Stimulated activated CD4-positive, alpha-beta T cell treated with anti-CD3 and anti-CD28 coated beads, Interleukin-1b, Interleukin-23, amount 100 ng/mL, for 4 hours (primary cell): ENCODE measurements at places on chromosomes 12 and 14.

DNA sequence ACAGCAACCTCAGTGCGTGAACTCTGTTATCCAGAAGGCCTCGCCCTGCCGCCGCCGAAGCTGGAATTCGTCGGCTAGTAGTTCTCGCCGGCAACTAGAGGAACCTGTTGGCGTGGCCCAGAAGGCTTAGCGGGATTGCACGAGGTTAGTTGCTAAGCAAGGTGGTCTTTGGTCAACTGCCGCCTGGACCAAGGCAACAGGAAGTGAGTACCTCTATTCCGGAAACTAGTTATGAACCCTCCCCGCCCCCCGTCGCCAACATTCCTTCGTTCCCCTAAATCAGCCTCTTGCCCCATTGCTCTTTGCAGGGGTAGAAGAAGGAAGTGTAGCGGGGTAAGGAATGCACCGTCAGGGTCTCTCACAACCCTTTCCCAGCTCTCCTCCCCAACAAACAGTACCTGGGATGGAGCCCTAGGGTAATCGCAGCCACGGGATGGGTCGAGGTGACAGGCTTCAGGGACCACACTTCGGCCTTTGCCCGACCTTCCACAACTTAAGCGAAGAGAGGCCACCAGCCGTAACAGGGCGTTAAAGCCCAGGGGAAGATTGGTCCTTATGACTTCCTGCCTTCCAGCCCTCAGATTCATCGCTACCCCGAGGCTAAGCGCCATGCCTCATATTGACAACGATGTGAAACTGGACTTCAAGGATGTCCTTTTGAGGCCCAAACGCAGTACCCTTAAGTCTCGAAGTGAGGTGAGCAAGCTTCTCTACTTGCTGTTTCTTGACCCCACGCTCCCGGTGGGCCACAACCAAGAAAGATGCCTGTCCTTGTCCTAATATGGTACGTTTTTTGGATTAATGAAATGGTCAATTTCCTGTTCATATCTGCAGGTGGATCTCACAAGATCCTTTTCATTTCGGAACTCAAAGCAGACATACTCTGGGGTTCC is at the start of gene GMPR2:
Gene GMPR2, plus strand, starts transcription at position 285 of the 893 bp plus-strand sequence. Its CDS starts 325 bp downstream, at position 610.
- no peak for DNase-seq

DNA sequence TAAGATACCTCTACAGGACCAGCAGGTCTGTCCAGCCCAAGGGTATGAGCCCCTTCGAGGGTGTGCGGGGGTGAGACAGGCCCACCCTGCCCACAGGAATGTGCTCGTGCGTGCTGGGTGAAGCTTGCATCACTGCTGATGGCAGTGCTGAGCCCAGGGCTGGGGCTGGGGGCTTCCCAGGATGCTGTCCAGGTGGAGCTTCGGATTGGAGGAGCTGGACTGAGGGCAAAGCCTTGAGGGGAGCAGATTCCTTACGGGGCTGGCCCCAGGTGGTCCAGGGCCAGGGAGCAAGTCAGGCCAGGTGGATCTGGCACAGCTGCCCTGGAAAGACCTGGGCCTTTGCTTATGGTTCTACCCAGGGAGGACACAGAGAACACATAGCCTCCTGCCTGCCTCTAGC is 2.5 kb upstream of the KRT85 start:
- DNase-seq = no peak

DNA sequence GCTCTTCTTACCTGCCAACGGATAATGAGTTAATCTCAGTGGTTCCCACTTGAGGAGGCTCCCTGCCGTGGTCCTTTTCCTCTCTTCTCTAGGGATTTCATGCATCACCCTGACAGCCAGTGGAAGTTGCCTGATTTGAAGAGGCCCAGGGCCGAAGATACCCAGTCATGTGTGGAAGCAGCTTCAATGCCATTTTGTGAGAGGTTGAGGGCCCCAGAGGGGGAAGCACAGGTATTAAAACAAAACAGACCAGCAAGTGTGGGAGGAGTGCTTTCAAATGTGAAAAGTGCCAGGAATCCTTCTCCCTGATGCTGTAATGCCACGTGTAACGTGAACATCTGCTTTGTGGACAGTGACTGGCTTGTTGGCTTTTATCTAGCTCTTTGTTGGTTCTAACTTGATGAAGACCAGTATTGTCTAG is 1.5 kb downstream of the TCP11L2 start:
- no peak for DNase-seq

GRCh38 chr12:83739607-83740006 is 1052.9 kb downstream of the TMTC2 start:
- no peak for DNase-seq

- no peak for DNase-seq
Observed at GRCh38 chr12:111780166-111780565, 13.4 kb downstream of the ALDH2 start.

DNA sequence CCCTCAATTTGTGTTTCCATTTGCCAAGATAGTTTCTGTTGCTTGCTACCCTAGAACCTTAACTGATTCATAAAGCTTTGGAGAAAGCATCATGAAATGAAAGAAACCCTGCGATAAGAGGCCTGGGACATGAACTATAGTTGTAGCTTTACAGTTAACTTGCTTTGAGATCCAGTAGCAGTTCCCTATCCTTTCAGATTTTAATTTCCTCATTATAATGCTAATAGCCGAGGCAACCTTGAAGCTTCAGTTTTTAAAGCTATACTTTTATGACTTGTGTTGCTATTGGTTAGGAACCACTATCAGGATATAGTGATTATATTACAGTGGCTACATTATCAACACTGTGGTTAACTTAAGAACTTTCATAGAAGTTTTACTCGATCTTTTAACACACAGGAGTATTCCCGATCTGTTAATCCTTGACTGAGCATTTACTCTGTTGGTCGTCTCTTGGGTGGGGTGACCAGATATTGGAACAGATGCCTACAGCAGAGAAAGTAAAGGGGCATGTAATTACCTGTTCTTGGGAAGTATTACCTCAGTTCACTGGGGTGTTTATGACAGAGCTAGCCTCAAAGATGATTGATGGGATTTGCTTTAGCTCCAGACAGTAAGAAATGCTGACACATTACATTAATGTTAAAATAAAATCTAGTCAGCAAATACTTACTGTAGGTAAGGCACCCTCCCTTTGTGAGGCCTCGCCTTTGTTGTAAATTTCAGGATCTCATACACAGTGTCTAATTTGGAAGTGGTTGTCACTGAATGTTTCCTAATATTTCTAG is 86.2 kb upstream of the CSRP2 start:
- no peak for DNase-seq

GRCh38 chr14:75032939-75033338 is 18.3 kb downstream of the MLH3 start:
- DNase-seq = no peak

GRCh38 chr12:108129017-108129812 is at the start of gene WSCD2:
Gene WSCD2, plus strand, starts transcription at chr12:108129288. Its CDS starts 66,545 bp downstream, at chr12:108195833.
- no peak for DNase-seq

GRCh38 chr12:34391771-34392581 is 369.7 kb downstream of the ALG10 start:
- no peak for DNase-seq

- DNase-seq = no peak
Observed at GRCh38 chr14:22838631-22839041, 2.3 kb downstream of the MMP14 start.

GRCh38 chr12:71504476-71504875 is 64.9 kb downstream of the LGR5 start:
- DNase-seq = no peak

DNA sequence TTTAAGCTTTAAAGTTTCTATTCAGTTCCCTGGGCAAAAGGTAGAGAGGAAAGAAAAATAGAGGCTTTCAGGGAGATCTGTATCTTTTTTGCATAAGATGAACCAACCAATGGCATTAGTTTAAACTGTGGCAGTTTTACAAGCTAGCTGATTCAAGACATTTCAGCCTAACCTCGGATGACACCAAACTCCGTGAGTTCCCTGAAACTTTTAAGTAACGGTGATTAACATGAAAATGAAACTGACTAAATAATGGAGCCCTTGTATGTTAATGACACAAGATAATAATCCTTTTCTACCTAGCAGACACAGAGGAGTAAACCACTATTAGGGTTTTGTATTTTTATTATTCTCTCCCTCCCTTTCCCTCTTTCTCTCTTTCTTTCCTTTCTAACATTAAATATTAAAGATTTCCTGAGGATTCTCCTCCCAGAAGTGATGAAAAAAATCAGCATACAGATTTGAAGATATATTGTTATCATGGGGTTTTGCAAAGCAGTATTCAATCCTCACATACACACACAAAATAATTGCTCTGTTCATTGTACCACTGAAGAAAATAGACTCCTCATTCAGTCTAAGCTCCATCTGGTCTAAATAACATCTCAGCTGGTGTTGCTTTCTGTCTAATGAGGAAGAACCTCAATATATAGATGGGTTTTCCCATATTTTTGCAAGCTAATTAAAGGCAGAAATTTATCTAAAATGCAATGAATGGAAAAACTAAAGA is 483.8 kb downstream of the NOVA1 start:
- no peak for DNase-seq

- no peak for DNase-seq
Observed at GRCh38 chr14:97878727-97879126, 1081.5 kb downstream of the VRK1 start.

GRCh38 chr12:49146406-49146805 is 15.2 kb upstream of the TUBA1B start:
- no peak for DNase-seq

DNA sequence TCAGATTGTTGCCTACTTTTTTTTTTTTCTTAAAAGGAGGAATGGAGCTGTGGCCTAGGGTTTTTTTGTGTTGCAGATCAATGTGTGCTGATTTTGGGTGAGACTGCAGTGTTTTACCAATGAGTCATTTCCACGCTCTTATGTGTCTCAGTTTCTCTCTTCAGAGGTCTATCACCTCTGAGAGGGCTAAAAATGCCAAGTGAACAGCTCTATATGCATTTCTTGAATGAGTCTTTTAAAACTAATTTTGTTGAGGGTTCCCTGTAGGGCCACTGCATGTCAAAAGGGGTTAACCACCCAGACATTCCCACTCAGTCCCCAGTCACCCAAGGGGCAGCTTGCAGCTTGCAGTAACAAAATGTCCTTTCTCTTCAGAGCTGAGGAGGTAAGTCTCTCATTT is 24.3 kb upstream of the GLIPR1L2 start:
- DNase-seq = no peak

- no peak for DNase-seq
Observed at GRCh38 chr14:78310272-78310671, 140.1 kb downstream of the NRXN3 start.

GRCh38 chr12:53536962-53537361 is 29.7 kb upstream of the NPFF start:
- no peak for DNase-seq

DNA sequence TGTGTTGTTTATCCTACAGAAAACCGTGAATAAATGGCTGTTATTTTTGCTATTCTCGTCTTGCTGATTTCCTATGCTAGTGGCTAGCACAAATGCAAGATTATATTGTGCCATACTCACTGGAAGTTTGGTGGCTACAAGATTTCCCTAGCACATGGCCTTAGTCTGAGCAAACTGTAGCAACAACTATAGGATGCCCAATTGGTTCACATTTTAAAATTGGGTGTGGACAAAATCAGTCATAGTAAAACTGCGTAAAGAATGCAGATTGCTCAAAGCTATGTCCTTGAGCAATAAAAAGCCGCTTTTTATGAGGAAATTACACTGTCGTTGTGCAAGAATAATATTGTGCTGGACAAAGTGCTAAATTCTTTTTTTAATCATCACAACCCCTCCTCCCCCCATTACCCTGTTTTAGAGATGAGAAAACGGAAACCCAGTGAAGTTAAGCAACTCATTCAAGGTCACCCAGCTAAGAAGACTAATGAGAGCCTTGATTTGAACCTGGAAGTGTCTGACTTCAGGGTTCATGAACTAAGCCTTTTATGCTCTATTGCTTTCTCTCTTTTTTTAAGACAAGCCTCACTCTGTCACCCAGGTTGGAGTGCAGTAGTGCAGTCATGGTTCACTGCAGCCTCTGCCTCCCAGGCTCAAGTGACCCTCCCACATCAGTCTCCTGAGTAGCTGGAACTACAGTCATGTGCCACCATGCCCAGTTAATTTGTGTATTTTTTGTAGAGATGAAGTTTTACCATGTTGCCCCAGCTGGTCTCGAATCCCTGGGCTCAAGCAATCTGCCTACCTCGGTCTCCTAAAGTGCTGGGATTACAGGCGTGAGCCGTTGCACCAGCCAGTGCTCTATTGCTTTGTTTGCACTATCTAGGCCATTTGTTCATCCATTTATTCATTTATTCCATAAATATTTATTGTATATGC is 73.6 kb downstream of the SRGAP1 start:
- no peak for DNase-seq

- no peak for DNase-seq
Observed at GRCh38 chr12:26238341-26239121, 43.2 kb downstream of the SSPN start.

- DNase-seq = no peak
Observed at GRCh38 chr12:61536525-61536924, 723.7 kb upstream of the USP15 start.

DNA sequence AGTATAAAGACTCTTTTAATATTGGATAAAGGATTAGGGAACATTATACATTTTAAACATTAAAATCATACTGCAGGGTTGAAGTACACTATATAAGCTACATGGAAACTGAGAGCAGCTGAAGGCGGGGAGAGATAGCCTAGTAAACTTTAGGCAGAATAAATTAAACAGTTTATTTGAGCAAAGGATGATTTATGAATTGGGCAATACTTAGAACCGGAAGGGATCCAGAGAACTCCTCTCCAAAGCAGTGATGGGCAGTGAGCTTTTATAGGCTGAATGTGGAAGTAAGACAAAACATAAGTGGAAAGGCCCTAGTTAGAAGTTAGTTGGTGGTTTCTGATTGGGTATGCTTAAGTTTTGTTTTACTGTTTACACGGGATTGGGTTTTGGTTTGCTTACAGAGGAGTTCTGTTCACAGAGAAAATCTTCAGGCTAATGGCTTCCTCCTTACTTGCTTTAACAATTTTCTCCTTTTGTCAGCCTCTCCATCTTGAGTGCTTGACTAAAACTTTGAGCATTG is 18.9 kb downstream of the LEMD3 start:
- DNase-seq = no peak

GRCh38 chr12:24499151-24500146 is 449.5 kb downstream of the BCAT1 start:
- no peak for DNase-seq

GRCh38 chr12:49515266-49515665 is 23.6 kb upstream of the KCNH3 start:
- DNase-seq = no peak

GRCh38 chr12:56991319-56992246 is 14.8 kb downstream of the ZBTB39 start:
- DNase-seq = no peak

DNA sequence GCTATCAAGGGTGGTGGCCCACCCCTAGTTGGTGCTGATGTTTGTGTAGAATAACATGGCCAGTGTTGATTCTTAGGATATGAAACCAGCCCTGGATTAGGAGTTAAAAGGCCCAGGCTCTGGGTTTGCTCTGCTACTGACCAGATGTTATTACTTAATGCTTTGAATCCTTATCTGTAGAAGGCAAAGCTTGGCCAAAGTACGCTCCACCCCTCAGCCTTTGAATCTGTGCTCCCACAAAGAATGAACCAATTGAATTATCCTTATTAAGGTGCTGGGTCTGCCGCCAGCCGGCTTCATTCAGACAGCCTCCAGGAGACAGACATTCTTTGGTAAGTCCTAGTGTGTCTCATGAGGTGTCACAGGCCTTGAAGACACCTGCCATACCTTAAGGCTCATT is 41.8 kb downstream of the AKAP3 start:
- DNase-seq = no peak

- no peak for DNase-seq
Observed at GRCh38 chr12:9103050-9103849, 12.5 kb downstream of the A2M start.

- DNase-seq = no peak
Observed at GRCh38 chr14:83885837-83886293, 1644.1 kb upstream of the FLRT2 start.
